ENCODE measurements at places on chromosomes 5 and 9. TPM values are rescaled to one million over a fixed set of nuclear protein-coding genes. Genes with fewer than 3 reads are reported as not detected.

- DNase-seq = no peak
These were observed 4.6 kb upstream of the ISL1 start for GRCh38 chr5:51378448-51379330.

TBC1D9B gene
- 72.7 TPM for total RNA-seq

DNA sequence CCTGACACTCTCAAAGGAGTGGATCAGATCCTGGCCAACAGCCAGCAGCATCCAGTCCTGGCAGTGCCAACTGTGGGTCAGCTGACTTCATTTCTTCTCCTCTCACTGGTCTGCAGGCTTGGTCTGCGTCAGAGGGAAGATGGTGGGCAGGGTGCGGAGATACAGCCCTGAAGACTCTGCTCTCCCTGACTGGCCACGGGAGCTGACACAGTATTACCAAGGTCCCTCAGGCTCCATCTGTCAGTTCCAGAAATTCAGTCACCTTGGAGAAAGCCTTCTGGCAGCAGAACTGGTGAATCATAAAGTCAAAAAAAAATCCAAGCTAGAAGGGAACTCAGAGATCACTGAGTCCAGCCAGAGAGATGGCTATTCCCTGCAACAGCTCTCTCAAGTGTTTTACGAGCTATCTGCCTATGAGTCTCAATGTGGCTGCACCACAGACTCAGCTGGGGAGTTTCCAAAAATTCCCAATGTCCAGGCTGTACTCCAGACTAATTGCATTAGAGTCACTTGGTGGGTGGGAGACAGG is 27.9 kb downstream of the C1QTNF2 start:
- DNase-seq = no peak

DNA sequence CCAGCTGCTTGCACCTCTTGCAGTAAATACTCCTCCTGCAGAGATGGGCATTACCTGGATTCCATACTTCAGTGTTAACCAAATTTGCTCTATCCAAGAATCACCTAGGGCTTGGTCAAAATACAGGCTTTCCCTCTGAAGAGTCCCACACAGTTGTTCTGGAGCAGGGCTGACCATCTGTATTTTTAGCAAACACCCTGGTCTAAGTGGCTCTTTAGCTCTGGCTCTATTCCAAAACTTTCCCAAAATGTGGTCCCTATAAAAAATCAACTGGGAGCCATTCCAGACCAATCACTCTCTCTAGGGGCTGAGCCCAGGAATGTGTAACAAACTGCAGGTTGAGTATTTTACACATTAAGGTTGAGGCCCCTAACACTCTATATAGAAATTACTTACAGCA is 153.7 kb downstream of the SPOCK1 start:
- DNase-seq = no peak

GRCh38 chr9:123070198-123070597 is 36.7 kb downstream of the GPR21 start:
- DNase-seq = no peak

GRCh38 chr5:94746731-94747124 is 128.3 kb downstream of the SLF1 start:
- DNase-seq = no peak
